ENCODE measurements at places on chromosomes 12 and 14.
A peak's percentile ranks its signal among the peaks of the same experiment; 100 is the strongest.

GRCh38 chr12:65605019-65605418 lies 219.3 kb upstream of the HMGA2 start:
- DNase-seq, result no peak

DNA sequence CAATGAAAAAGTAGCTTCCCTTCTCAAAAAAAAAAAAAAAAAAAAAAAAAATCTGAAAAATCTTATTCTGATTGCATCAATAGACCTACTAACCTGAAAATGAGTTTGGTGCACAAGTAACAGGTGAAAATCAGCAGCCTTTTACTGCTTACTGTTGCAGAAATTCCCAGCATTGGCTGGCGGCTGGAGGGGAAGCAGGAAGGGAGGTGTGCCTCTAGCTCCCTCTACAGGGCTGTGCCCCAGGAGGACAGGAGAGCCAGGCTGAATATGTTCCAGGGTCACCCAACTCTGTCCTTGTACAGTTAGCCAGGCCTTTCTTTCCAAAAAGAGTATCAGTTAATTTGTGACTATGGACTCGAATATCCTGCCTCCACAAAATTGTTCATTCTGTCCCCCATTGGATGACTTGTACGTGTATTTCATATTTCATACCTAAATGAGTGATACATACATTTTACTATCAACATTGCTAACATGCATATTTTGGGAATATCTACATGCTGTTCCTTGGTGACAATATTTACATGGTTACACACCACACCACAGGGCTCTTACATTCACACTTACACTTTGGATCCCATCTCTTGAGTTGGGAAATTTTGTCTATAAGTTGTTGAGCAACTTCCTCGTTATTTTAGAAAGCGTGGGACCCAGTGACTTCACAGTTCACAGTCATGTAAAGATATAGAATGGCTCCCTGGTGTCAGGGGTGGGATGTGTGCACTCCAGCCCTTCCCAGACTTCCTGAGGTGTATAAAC lies 124.8 kb downstream of the SAMD4A start:
- peak; percentile 88 for DNase-seq

- DNase-seq, result no peak
Observed at GRCh38 chr14:74347097-74347794, 1.0 kb upstream of the VRTN start.

DNA sequence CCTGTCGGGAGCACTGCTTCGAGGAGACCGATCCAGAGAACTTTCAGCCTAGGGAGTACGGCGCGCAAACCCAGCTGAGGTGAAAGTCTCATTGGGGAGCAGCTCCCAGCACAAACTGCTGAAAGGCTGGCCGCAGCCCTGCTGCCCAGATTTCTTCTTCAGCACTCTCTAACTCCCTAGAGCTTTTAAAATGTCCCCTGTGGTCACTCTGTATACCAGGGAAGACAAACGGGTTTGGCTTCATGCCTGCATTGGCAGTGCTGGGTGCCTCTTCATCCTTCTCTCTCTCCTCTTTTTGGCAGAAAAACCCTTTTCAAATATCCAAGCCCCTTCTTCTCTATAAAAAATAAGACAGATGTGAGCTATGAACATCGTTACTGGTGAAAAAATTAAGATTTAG lies 34.9 kb downstream of the BBS10 start:
- DNase-seq, result no peak

DNA sequence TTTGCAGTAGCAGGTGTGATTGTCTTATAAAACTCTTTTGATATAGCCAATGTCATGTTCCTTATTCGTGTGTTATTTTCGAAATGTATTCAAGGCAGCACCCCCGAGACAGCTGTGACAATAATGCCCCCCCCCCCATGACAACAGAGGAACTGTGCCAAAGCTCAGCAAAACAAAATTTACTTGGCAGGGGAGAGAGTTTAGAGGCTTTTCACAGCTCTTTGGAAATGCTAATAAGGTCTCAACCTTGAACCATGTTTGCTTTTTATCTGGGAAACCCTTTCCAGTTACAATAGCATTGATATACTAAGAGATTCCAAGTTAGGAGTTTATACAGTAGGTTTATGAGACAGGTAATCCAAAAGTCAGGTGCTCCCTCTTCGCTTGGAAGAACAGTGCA lies 56.4 kb upstream of the USP44 start:
- no peak for DNase-seq

DNA sequence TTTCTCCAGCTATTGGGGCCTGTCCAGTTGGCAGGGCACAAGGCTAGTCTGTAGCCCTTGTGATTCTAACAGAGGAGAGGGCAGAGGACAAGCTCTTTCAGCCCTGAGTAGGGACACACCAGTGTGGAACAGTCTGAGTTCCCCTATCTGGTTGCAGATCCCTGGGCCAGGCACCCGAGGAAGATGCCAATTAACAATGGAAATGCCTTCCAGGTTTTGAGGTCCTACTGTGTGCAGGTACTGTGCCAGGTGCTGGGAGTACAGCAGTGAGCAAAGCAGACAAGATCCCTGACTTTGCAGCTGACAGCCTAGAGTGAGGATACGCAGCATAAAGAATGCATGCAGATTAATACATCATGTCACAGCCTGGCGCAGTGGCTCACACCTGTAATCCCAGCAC lies 17.1 kb downstream of the DTX1 start:
- DNase-seq, result no peak

DNA sequence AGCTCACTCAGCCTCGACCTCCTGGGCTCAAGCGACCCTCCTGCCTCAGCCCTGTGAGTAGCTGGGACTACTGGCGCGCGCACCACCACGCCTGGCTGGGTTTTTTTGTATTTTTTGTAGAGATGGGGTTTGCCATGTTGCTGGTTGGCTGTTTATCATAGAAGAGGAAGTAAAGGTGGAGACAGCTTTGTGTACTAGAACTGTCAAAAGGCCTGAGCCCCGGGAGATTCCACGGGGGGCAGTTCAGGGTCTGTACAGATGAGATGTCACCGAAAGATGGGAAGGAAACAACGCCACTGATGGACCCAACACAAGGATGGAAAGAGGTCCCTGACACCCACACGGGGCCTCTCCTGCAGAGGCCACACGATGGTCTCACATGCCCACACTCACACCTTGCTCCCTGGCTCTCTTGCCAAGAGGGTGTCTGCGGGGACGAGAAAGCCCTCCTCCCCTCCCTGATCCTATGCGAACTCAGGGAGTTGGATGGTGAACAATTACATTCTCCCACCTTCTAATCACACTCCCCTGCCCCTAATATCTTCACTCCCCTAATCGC lies 66.6 kb downstream of the KDM2B start:
- peak; percentile 51 for DNase-seq

- DNase-seq, result no peak
Observed at GRCh38 chr12:89943463-89943862, 234.8 kb upstream of the ATP2B1 start.

DNA sequence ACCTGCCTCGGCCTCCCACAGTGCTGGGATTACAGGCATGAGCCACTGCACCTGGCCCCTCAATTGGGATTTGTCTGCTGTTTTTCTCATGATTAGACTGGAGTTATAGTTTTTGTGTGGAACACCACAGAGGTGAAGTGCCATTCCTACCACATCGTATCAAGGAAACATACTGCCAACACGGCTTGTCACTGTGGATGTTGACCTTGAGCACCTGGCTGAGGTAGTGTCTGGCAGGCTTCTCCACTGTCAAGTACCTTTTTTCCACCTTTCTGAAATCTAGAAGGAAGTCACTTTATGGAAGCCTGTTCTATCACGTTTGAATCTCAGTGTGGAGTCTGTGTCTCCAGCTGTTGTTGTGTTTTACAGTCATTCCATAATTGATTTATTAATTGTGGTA lies 21.4 kb upstream of the SEL1L start:
- DNase-seq, result no peak

- no peak for DNase-seq
Observed at GRCh38 chr12:10088031-10088430, 10.8 kb downstream of the CLEC1A start.

DNA sequence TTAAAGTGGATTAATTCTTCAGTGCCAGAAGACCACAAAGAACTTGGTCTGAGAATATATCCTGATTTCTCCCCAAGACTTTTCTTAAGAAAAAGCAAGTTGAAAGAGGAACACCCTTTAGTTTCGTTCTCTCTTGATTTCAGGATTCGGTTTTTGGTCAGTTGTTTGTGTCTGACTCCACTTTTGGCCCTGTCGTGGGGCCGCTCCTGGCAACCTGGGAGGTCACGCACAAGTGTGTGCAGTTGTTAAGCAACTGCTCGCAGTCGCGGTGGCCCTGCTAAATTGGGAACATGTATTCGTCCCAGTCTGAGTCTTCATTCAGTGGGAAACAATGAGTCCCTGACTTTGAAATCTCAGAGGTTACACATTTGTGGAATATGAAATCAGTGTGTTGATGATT lies 68.7 kb downstream of the RGS6 start:
- DNase-seq, result no peak

- no peak for DNase-seq
Observed at GRCh38 chr12:30582943-30583342, 112.7 kb downstream of the IPO8 start.

- no peak for DNase-seq
Observed at GRCh38 chr12:79452906-79453305, 237.9 kb downstream of the PAWR start.

GRCh38 chr12:54251667-54252284 lies 28.1 kb downstream of the CBX5 start:
- DNase-seq, result no peak

DNA sequence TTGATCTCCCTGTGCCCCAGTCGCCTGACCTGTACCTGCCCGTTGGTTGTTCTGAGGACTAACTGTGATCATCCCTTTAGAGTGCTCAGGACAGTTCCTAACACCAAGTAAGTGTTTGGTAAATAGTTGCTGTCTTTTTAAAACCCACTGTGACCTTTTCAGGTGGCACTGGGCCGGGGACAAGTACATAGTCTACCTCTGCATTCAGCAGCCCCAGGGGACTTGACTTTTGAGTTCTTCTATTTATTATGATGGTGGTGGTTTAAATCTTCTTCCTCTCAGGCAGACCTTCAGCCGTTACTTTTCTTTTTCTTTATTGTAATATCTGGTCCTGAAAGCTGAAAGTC lies 38.8 kb downstream of the EVL start:
- no peak for DNase-seq

DNA sequence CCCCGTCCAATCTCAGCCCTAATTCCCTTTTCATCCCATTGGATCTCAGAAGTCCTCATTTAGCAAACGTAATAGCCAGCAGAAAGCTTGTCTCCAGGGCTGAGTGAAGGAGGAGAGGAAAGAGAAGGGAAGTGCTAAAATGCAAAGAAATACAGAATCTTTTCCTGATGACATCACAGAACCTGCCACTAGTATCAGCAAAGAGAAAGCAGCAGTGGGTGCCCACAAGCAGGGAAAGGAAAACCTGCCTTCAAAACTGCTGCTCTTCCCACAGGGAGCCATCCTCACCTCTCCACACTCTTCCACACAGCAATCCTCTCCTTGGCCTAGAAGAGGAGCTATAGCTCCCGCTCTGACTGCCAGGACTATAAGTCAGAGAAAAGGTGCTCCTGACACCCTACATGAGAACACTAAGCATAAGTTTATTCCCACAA lies 11.3 kb downstream of the MED13L start:
- no peak for DNase-seq

- peak; percentile 79 for DNase-seq
Observed at GRCh38 chr14:103155010-103155409, 31.7 kb downstream of the TNFAIP2 start.

DNA sequence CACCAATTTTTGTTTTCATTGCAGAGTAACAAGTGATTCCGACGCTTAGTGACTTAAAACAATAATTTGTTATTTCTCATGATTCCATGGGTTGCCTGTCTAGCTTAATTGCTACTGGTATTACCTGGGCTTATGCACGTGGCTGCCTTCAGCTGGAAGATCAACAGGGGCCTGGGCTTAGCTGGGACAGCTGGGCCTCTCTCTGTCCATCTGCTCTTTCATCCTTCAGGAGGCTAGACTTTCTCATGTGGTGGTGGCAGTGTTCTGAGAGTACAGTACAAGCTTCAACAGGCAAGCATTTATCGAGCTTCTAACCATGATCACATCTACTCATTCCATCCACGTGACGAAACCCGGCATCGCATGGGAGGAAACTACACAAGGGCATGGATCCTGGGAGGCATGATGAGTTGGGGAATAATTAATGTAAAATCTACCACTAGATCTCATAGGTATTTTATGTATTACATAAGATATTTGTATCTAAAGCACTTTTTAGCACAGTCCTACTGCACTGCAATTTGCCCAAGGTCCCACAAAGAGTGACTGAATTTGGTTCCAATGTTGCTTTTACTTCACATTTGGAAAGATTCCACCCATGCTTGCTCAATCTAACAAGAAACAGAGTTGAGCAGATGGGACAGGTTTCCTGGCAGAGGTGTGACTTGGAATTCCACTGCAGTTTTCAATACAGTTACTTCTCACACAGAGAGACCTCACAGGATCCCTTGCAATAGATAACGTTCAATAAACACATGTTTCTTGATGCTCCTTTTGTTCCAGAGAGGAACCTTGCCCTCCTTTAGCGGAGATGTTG lies 153.1 kb upstream of the FRMD6 start:
- DNase-seq, result no peak

GRCh38 chr12:88725592-88726143 lies 145.4 kb upstream of the KITLG start:
- no peak for DNase-seq

DNA sequence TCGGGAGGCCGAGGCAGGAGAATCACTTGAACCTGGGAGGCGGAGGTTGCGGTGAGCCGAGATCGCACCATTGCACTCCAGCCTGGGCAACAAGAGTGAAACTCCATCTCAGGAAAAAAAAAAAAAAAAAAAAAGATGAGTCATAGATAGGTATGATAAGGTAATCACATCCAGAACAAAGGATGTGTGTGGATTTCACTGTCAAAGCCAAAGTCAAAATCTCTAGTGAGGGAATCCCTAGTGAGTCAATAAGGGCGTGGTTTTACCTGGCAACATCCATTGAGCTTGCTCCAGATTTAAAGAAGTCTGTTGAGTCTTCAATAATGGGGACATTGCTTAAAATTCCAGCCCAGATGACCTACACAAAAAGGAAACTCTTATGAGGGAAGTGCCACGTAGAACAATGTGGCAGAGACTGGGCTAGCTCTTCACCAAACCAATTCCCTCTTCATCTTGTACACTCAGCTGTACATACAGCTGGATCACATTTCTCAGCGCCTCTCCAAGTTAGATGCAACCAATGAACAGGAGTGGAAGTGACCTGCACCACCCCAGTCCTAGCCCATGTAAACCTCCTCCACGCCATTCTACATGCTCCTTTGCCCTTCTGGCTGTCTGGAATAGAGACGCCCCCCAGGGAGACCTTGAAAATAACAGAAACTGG lies 23.4 kb downstream of the ALDH1L2 start:
- no peak for DNase-seq

- DNase-seq, result no peak
Observed at GRCh38 chr12:12549426-12549825, 13.2 kb downstream of the DUSP16 start.

GRCh38 chr14:98470663-98471062 lies 801.3 kb downstream of the BCL11B start:
- no peak for DNase-seq

GRCh38 chr12:43921666-43922337 lies 85.9 kb downstream of the TMEM117 start:
- DNase-seq, result no peak

DNA sequence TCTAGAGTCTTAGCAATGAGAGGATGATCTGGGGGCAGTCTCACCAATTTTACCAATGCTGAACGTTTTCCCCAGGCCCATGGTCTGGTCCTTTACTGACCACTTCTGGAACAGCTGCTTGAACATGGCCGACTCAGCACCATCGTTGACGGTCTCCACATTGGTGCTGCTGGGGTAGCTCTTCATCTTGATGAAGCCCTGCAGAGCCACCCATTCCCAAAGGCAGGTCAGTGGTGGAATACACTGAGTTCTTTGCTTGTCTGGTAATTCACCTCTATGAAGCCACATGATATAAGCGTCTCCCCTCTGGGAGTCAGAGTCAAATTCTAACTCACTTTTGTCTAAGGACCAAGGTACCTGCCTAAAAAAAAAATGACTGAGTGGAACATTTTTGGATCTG lies 10.2 kb downstream of the AVIL start:
- no peak for DNase-seq

Data from Peyer's patch (tissue), 4 donors.